Activated CD4-positive, alpha-beta memory T cell treated with anti-CD3 and anti-CD28 coated beads, Interleukin-2, amount 10 ng/mL, durations not matched to agents 7 days and 5 days (primary cell): ENCODE measurements at places on chromosomes 13 and 19.
A peak's percentile ranks its signal among the peaks of the same experiment; 100 is the strongest.

DNA sequence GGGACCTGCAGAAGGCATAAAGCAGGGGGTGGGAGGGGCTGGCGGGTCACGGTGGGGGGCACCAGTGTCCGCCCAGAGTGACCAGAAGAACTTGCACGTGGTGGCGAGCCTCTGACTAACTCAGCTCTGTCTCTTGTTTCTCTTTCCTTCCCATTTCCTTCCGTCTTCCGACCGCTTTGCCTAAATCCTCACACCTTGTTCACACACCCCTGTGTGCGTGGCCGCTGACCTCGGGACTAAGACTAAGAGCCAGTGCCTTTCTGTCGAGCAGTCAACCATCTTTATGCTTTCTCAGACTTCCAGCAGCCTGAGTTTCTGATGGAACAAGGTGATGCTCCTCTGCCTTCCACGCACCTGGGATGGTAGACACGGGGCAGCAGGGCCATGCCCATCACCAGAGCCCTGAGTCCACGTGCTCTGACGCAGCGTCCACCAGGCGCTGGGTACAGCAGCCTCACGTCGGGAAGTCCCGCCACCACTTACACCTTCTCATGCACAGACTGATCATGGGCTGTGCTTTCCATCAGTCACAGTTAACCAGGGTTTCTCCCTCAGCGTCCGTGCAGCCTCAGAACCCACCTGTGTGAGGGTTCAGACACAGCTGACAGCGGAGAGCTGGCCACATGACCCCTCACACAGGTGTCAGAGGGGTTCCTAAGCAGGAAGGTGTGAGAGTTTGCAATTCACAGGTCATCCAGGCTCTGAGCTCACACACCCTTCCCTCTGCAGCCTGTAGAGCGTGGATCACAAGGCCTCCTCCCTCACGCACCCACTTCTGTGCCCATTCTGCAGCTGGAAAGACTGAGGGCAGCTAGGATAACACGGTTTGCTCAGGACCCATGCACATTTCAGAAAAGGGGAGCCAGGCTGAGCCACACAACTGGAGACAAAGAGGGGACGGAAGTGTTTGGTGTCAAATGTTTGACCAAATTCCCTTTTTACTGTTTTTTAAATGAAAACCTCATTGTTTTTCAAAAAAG, 90.7 kb upstream of the MCF2L start:
- H3K36me3 ChIP-seq = peaks cover 29% of the 10 kb centered on the region
- peaks cover 11% of the 10 kb centered on the region for H3K4me1 ChIP-seq
- H3K4me3 ChIP-seq = no peak overlapping the region

GRCh38 chr13:113201815-113202214, 6.7 kb downstream of the PCID2 start:
- no peak for DNase-seq
- H3K36me3 ChIP-seq = peaks cover 44% of the 10 kb centered on the region
- H3K4me1 ChIP-seq = peaks cover 46% of the 10 kb centered on the region
- no peaks in the 10 kb centered on the region for H3K27me3 ChIP-seq

DNA sequence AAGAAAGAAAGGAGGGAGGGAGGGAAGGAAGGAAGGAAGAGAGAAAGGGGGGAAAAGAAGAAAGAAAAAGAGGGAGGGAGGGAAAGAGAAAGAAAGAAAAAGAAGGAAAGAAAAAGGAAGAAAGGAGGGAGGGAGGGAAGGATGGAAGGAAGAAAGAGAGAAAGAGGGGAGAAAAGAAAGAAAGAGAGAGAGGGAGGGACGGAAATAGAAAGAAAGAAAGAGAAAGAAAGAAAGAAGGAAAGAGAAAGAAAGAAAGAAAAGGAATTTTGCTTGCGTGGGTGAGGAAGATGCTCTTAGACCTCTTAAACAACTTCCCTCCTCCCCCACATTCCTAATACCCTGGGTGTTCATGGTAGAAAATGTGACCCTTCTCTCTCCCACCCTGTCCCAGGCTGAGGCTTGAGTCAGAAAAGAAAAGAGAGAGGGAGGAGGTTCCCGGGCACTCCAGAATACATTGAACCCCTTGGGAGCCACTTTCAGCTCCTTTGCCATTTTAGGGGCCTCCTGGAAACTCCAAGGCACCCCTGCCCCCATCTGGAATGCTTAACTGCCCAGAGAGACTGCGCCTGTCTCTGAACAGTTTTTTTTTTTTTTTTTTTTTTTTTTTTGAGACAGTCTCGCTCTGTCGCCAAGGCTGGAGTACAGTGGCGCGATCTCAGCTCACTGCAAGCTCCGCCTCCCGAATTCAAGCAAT, 9.2 kb upstream of the KANK3 start:
- H3K27me3 ChIP-seq = peaks cover 22% of the 10 kb centered on the region
- peaks cover 14% of the 10 kb centered on the region for H3K4me1 ChIP-seq
- no peak for DNase-seq
- no peak overlapping the region for H3K4me3 ChIP-seq

GRCh38 chr19:53999694-54000093, 8.3 kb downstream of the CACNG6 start:
- peaks cover 16% of the 10 kb centered on the region for H3K27me3 ChIP-seq
- no peaks in the 10 kb centered on the region for H3K36me3 ChIP-seq
- no peak for DNase-seq
- no peak overlapping the region for H3K27ac ChIP-seq

GRCh38 chr13:67061750-67062149, 168.4 kb downstream of the PCDH9 start:
- no peak for DNase-seq
- no peak overlapping the region for H3K4me3 ChIP-seq
- no peaks in the 10 kb centered on the region for H3K4me1 ChIP-seq

DNA sequence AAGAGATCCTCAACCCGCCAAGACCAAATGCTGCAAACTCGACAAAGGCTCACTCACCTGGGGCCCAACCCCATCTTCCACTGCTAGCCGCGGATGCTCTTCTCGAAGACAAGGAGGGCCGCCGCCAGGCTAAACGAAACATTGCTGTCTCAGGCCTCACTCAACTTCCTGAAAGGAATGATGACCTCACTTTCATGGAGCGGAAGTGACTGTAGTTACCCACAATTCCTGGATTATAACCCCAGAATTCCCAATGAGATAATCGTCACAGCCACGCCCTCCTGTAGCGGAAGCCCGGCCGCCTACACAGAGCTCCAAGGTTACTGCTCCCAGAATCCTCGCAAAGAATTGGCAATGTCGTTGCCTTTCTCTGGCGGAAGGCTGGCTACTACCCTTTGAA, 10.5 kb upstream of the ZNF112 start:
- H3K4me3 ChIP-seq = no peak overlapping the region
- no peak for DNase-seq
- H3K36me3 ChIP-seq = no peaks in the 10 kb centered on the region
- H3K27ac ChIP-seq = no peak overlapping the region
- H3K27me3 ChIP-seq = no peaks in the 10 kb centered on the region

DNA sequence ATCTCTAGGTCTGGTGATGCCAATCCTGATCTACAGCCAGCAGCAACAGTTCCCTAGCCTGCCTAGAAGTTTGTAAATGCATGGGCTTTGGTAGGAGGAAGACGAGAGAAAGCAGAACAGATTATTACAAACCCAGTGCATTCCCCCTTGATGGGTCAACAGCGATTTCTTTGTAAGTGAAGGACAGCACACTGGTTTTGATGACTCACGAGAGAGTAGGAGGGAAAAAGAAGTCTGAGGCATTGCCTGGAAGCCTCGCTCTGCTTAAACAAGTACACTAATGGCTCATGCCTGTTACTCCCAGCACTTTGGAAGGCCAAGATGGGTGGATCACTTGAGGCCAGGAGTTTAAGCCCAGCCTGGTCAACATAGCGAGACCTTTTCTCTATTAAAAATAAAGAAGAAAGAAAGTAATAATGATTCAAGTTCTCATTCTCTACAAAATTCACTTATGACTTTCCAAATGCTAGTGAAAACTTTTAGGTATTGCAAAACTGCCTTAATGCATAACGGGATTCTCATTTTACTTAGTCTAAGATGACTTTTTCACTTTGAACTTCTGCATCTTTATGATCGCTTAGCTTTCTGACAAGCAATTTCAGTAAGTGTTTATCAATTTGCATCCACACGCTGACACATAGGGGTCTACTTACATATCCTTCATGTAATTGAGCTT, 47.7 kb upstream of the USPL1 start:
- H3K4me1 ChIP-seq = peaks cover 32% of the 10 kb centered on the region
- no peaks in the 10 kb centered on the region for H3K27me3 ChIP-seq
- H3K36me3 ChIP-seq = no peaks in the 10 kb centered on the region
- H3K27ac ChIP-seq = no peak overlapping the region
- H3K4me3 ChIP-seq = no peak overlapping the region

GRCh38 chr19:32886241-32886640, 16.7 kb upstream of the SLC7A9 start:
- no peaks in the 10 kb centered on the region for H3K27me3 ChIP-seq
- DNase-seq = no peak
- H3K4me1 ChIP-seq = no peaks in the 10 kb centered on the region
- H3K36me3 ChIP-seq = peaks cover 2% of the 10 kb centered on the region
- H3K27ac ChIP-seq = no peak overlapping the region

DNA sequence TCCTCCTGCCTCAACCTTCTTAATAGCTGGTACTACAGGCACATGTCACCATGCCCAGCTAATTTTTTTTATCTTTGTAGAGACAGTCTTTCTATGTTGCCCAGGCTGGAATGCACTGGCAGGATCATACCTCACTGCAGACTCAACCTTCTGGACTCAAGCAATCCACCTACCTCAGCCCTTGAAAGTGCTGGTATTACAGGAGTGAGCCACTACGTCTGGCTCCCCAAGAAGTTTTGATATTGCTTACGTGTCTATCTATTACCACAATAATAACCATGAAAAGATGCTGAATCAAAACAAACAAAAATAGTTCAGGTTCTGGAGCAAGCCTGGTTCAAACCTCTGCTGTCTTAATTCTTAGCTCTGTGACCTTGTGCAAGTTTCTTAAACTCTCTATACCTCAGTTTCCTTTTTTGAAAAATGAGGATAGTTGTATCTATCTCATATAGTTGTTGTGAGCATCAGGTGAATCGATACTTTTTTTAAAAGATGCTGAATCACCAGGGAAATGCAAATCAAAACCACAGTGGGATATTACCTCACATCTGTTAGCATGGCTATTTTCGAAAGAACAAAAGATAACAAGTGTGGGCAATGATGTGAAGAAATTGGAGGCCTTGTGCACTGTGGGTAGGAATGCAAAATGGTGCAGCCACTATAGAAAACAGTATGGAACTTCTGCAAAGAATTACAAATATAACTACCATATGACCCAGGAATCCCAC, 19.0 kb upstream of the LEUTX start:
- peaks cover 15% of the 10 kb centered on the region for H3K4me1 ChIP-seq
- no peak for DNase-seq
- H3K27me3 ChIP-seq = peaks cover 18% of the 10 kb centered on the region
- H3K27ac ChIP-seq = no peak overlapping the region

- H3K4me1 ChIP-seq = no peaks in the 10 kb centered on the region
- H3K36me3 ChIP-seq = no peaks in the 10 kb centered on the region
- H3K27me3 ChIP-seq = peaks cover 8% of the 10 kb centered on the region
- no peak overlapping the region for H3K27ac ChIP-seq
- no peak for DNase-seq
Observed at GRCh38 chr13:43343645-43344044, 320.3 kb downstream of the DNAJC15 start.

DNA sequence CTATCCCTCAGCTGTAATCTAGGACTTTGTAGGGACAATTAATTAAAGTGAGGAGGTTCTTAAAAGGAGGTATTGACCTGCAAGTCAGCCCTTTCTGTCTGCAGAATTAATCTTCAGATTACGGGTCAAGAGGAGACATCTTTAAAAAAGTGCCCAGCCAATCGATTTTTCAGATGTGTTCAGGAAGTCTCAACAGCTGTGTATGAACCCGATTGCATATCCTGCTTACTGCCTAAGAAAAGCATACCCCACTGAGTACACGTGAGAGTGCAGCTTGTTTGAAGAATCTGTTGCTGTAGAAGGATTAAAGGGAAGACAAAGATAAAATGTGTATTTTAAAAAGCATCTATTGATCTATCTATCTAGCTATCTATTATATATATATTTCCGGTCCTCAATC, 1194.5 kb downstream of the UQCRFS1 start:
- no peaks in the 10 kb centered on the region for H3K27me3 ChIP-seq
- no peak for DNase-seq
- H3K27ac ChIP-seq = no peak overlapping the region
- H3K4me1 ChIP-seq = no peaks in the 10 kb centered on the region

DNA sequence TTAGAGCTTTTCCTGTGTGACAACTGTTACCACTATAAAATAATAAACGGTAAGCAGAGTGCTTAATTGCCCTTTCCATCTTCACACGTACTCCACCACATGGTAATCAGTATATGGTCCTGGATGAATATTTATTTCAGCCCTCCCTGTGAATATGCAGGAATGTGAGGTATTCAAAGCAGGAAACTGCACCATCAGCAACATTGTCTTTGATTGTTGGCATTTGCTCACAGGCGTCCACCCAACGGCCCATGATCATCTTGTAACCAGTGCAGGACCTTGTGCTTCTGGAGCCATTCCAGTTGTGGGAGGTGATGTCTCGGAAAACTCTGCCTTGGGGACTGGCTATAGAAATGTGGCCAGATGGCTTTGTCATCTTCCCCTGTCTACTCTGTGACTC, 132.6 kb downstream of the COG6 start:
- no peak overlapping the region for H3K4me3 ChIP-seq
- DNase-seq = no peak

GRCh38 chr13:41136396-41137031, 3.9 kb upstream of the KBTBD6 start:
- H3K4me1 ChIP-seq = peaks cover 23% of the 10 kb centered on the region
- no peaks in the 10 kb centered on the region for H3K36me3 ChIP-seq
- no peaks in the 10 kb centered on the region for H3K27me3 ChIP-seq

DNA sequence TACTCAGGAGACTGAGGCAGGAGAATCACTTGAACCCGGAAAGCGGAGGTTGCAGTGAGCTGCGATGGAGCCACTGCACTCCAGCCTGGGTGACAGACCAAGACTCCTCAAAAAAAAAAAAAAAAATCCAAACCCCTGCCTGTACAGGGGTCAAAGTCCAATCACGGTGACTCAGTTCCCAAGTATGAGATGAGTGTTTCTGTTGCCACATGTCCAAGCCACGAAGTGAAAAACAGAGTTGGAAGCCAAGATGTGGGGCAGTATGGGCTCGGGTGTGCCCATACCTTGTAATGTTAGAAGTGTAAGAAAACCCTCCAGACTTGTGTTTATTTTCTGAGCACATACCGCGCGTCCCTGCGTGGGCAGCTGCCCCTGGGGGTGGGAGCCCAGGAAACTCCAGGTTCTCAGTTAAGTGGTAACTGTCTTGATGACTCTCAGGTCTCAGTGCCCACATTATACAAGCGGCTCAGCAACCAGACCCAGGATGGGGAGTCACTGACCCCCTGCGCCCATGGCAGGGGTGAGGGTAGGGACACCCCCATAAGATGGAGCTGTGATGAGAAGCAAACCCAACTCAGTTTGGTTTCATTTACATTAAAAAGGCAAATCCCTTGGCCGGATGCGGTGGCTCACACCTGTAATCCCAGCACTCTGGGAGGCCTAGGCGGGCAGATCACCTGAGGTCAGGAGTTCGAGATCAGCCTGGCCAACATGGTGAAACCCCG, 1.2 kb upstream of the GPX4 start:
- peaks cover 25% of the 10 kb centered on the region for H3K36me3 ChIP-seq
- no peaks in the 10 kb centered on the region for H3K27me3 ChIP-seq
- peak; percentile 66 for DNase-seq
- H3K4me1 ChIP-seq = peaks cover 58% of the 10 kb centered on the region
- H3K4me3 ChIP-seq = peak overlapping the region; percentile 61

GRCh38 chr13:73018336-73018735, 40.5 kb upstream of the KLF5 start:
- H3K4me1 ChIP-seq = no peaks in the 10 kb centered on the region
- no peaks in the 10 kb centered on the region for H3K27me3 ChIP-seq
- H3K4me3 ChIP-seq = no peak overlapping the region
- H3K36me3 ChIP-seq = peaks cover 6% of the 10 kb centered on the region
- DNase-seq = no peak
